ENCODE measurements at places on chromosomes 11 and 22. TPM values are rescaled to one million over a fixed set of nuclear protein-coding genes. Genes with fewer than 3 reads are reported as not detected.

- DNase-seq: no peak
These were observed 25.5 kb upstream of the TSPAN18 start for GRCh38 chr11:44701276-44701675.

GRCh38 chr11:106480581-106481190 lies 403.2 kb downstream of the AASDHPPT start:
- no peak for DNase-seq

- no peak for DNase-seq
These were observed 148.3 kb downstream of the CEP164 start for GRCh38 chr11:117475716-117476530.

- DNase-seq: no peak
These were observed 17.2 kb upstream of the TSKU start for GRCh38 chr11:76765863-76766350.

DNA sequence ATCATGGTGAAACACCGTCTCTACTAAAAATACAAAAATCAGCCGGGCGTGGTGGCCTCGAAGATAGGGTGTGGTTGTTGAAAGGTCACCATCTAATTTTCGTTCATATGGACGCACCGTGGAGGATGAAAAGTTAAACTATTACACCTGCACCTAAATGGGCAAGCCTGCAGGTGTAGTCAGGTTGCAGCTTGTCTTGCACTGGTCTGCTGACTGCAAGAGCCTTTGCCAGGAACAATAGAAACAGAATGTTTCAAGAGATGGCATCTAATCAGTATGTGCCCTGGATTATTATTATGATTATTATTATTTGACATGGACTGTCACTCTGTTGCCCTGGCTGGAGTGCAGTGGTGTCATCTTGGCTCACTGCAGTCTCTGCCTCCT lies 908 bp downstream of the NADSYN1 start:
- no peak for DNase-seq

- DNase-seq: no peak
These were observed 7.0 kb downstream of the MMP10 start for GRCh38 chr11:102773386-102773785.

DNA sequence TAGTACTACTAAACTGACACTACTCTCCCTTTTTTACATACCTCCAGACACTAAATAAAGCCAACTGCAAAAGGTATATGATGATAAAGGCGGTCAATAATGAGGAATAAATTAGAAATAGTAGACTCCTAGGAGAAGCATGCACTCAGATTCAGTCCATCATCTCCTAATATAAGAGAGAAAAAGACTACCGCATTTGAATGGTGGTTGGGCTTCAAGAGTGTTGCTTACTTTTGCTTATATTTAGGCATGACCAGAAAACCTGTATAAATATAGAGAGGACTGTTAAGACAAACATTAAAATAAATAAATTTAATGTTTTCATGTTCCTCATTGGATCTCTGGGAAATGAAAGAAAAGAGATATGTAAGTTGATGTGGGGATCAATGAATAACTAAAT lies 1137.0 kb downstream of the FAM181B start:
- no peak for DNase-seq

DNA sequence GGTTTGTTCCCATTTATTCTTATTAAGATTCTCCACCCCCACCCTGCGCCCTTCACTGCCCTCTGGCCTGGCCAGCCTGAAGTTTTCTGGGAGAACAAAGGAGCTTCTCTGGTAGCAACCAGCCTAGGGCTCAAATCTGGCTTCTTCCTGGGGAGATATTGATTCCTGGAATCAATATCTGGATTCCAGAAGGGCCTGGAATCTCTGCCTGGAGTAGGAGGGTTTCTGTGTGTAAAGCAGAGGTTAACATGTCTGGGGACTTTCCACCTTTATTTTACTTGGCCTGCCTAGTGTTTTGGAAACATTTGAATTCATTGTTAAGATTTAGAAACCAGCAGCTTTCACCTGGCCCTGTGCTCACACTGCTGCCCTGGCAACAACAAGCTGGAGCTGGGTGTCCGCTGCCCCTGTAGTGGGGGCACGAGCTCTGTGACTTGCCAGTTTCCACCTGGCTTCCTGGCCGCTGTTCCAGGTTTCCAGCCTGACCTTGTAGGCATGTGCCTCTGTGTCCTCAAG lies 5.5 kb downstream of the C11orf91 start:
- no peak for DNase-seq

DNA sequence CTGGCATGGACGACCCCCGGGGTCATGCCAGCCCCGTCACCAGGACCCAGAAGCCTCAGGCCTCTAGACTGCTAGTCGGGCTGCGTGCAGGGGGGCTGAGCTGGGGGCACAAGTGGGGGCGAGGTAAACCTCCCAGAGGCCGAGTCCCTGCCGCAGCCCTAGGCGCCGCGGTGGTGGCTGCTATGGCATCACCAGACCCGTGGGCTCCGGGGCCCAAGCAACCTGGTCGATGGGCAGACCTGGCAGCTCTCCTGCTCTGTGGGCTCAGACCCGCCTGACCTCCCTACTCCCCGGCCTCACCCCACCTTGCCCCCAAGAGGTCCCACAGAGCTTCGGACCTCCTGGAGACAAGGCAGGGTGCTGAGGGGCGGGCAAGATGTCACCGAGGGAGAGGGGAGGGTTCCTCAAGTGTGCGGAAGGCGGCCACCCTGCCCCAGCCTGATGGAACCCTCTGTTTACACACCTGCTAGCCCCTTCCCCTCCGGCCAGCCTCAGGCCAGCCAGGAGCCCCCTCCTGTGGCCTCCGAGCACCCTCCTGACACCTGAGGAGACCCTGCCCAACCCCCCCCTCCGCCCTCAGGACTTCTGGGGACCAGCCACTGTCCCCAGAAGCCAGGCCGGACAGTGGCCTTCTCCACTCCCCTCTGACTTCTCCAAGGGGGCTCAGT lies 9.4 kb downstream of the IGF2 start:
- DNase-seq: no peak

- DNase-seq: no peak
These were observed 10.4 kb downstream of the JAM3 start for GRCh38 chr11:134079317-134079716.

GRCh38 chr11:75734491-75735180 lies 17.0 kb downstream of the MOGAT2 start:
- no peak for DNase-seq

GRCh38 chr11:64176751-64177150 lies 9.2 kb upstream of the STIP1 start:
- no peak for DNase-seq

DNA sequence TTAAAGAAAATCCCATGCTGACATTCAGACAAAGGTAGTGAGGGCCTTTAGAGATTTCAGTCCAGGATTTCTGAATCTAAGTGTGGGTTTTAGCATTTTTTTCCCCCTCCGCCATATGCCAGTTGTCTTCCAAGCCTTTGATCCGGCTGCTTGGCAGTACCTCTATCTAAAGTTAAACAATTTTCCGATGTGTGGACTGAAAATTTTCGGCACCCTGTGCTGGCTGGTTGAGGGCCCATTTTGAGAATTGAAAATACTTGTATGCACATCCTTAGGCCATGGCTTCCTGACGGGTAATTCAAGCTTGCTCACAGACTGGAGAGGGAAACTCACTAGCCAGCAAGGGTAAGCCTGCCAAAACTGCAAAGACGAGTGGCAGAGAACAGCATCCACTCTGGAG lies 131.9 kb upstream of the NARS2 start:
- DNase-seq: no peak

- DNase-seq: no peak
These were observed 620 bp downstream of the OR4C16 start for GRCh38 chr11:55572548-55572947.

- DNase-seq: no peak
These were observed 17.8 kb upstream of the XBP1 start for GRCh38 chr22:28817919-28818859.

GRCh38 chr11:9574622-9575259 lies 1.3 kb downstream of the WEE1 start:
- peak; percentile 29 for DNase-seq

- no peak for DNase-seq
These were observed 23.1 kb upstream of the RDX start for GRCh38 chr11:110319501-110319900.

- peak; percentile 66 for DNase-seq
These were observed 26.4 kb downstream of the LRFN4 start for GRCh38 chr11:66883016-66883965.

DNA sequence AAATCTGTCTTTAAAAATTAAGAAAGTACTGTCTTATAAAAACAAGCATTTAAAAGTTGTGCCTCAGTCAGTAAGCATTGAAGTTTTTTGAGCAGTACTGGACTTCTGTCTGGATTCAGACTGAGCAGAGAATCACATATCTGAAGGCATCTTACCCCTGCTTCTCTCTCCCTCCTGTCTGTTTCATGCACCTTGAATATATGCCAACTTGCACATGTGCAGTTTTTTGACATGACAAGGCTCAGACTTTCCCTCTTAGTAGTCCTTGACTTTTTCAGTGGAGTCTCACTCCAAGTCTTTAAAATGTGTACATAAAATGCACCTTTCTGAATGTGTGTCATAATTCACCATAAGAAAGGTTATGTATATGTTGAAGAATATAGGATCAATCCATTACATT lies 19.8 kb downstream of the SPECC1L start:
- DNase-seq: no peak

- no peak for DNase-seq
These were observed 57.2 kb downstream of the CCDC83 start for GRCh38 chr11:85912414-85912813.

- no peak for DNase-seq
These were observed 28.0 kb upstream of the PHOX2A start for GRCh38 chr11:72271980-72272379.

- DNase-seq: no peak
These were observed 42.8 kb downstream of the SLCO2B1 start for GRCh38 chr11:75193711-75194110.

DNA sequence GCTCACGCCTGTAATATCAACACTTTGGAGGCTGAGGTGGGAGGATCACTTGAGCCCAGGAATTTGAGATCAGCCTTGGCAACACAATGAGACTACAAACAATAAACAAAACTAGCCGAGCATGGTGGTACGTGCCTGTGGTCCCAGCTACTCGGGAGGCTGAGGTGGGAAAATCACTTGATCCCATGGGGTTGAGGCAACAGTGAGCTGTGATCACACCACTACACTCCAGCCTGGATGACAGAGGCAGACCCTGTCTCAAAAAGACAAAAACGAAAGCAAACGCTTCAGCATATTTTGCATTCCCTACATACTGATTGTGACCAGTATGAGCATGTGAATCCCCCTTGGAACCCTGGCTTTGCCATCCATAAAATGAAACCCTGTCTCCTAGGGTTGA lies 33.9 kb upstream of the MN1 start:
- DNase-seq: no peak

DNA sequence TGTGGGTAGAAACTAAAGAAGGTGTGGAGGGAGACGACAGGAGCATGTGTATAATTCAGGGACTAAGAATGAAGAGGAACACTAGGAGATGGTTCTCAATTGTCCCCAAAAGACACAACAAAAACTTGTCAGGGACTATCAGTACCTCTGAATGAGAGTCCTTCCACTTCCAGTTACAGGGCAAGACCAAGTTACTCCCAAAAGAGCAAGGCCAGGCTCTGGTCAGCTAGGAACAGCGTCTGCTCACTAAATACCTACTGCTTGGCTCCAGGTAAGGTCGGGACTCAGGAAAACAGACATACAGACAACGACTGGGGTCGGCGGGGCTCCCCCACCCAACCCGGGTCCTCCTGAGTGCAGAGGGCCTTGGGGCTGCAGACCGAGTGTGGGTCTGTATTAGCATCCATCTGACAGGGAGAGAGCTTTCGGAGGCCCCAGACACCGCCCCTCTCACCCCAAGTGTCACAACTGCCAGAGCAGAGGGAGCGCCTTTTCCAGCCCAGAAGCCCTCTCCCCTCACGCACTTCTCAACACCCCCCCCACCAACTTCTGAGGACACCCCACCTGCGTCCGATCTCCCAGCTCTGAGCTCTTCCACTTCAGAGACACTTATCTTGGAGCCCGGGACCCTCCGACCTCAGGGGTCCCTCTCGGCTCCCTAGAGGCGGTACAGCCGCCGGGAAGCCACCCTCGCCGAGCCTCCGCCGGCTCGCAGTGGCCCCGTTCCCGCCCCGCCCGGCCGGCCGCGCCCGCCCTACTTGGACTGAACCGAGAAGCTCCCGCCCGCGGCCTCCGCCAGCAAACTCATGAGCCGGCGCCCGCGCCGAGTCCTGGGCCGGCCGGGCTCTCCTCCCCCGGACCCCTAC lies 522 bp downstream of the RHOG start:
- peak; percentile 44 for DNase-seq

DNA sequence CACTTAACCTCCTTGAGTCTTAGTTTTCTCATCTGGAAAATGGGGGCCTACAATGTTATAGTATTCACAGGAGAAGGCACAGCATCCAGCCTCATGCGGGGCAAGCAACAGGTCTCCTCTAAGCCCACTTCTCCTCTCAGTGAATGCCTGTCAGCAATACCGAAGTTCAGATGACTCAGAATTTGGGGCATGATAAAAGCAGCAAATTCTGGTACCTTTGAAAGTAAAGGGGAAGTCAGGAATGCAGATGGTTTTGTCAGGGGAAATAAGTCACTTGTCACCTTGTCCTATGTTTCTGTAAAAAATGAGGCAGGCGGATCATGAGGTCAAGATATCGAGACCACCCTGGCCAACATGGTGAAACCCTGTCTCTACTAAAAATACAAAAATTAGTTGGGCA lies 350.2 kb downstream of the LARGE1 start:
- DNase-seq: no peak

Gene PARVG
- 68.7 TPM for total RNA-seq

Gene CDC42EP2
- total RNA-seq: 0.18 TPM

Gene TESMIN
- total RNA-seq: 3.2 TPM

Gene MS4A4A
- total RNA-seq: not detected

Data from activated naive CD8-positive, alpha-beta T cell treated with anti-CD3 and anti-CD28 coated beads for 36 hours (primary cell).